ENCODE measurements at places on chromosomes 11 and 22.

DNA sequence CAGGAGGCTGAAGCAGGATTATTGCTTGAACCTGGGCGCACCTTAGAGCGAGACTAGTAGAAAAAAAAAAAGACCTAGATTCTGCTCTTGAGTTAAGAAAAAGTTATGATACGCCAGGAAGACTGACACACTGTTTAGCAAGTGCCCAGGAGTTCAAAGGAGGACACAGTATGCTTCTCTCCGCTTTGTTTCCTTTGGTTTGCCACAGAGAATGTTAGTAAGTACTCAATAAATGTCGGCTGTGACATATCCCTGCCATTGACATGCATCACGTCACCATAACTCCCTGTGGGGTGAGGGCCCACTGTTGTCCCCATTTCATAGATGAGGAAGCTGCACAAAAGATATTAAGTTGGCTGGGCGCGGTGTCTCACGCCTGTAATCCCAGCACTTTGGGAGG is 7.1 kb downstream of the SPTBN2 start:
- DNase-seq: no peak

- DNase-seq: no peak
Observed at GRCh38 chr11:104819107-104819506, 79.2 kb downstream of the CASP12 start.

DNA sequence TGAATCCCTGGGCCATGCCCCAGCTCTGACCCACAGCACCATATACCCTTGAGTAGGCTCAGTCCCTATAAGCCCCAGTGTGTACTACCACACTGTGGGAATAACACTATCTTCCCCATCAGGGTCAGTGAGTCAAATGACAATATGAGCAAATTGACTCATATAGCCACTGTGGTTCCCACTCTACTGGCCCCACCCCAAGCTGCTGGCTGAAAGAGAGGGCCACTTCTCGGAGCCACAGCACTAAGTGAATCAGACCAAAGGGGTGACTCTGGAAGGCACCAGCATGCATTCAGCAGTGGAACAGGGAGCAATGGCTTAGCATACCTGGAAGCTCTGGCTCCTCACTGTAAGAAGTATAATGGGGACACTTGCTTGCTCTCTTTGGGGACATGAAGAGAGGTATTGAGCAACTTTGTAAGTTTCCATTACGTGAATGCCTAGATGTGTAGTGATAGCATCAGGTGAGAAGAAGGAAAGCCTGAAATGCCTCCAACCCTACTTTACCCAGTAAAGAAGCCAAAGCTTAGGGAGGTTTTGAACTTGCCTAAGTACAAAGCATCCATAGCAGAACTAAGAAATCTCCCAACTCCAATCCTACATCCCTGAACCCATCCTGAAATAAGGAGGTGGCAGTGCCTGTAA is 13.5 kb downstream of the CD59 start:
- DNase-seq: no peak

DNA sequence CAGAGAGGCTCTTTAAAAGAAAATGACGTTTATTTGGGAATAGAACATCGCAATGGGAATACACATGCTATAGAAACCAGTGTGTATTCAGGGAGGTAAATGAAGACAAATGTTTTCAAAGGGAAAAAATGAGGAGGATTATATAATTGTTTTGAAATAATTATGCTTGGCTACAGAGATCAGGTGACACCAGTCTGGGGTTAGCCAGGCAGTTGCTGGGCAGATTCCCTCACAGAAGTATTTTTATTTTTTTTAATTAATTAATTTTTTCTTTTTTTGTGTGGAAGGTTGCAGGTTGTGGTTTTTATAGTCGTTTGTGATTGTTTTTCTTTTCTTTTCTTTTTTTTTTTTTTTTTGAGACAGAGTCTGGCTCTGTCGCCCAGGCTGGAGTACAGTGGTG is 5.6 kb upstream of the STARD10 start:
- no peak for DNase-seq

DNA sequence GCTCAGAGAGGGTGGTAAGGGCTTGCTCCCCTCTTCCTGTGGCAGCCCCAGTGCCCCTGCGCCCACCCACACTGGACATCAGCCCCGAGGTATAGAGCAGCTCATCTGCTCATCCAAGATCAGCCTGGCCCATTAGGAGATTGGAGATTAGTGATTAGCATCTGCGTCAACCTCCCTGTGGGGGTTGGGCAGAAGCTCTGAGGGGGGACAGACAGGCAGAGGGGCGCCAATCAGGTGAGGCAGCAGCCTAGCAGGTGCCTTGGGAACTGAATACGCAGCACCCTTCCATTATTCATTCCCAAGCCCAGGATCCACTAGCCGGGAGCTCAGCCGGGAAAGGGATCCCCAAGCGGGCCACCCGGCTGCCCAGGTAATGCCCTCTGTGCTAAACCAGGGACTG is 11.0 kb downstream of the SMTN start:
- DNase-seq: no peak

Data from HFF-Myc (cell line).